Epithelial cell of proximal tubule (primary cell): ENCODE measurements at places on chromosomes 4 and X.

DNA sequence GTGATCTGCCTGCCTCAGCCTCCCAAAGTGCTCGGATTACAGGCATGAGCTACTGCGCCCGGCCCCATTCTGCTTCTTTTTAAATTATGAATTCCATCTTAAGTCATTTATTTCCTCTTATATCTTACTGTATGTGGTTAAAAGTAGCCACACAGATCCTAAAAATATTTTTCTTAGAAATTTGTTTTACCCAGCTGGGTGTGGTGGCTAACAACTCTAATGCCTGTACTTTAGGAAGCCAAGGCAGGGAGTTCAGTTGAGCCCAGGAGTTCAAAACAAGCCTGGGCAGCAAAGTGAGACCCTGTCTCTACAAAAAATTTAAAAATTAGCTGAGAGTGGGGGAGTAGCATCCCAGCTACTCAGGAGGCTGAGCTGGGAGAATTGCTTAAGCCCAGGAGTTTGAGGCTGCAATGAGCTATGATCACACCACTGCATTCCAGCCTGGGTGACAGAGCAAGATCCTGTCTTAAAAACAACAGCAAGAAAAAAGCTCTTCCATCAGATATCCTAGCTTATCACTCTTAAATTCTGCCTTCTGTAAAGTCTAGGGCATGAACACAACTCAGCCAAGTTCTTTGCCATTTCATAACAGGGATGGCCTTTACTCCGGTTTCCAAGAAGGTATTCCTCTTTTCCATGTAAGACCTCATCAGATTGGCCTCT, 15.1 kb upstream of the AFF1 start:
- DNase-seq, result no peak

- DNase-seq, result no peak
Observed at GRCh38 chr4:1979477-1980196, 29.1 kb downstream of the NELFA start.

DNA sequence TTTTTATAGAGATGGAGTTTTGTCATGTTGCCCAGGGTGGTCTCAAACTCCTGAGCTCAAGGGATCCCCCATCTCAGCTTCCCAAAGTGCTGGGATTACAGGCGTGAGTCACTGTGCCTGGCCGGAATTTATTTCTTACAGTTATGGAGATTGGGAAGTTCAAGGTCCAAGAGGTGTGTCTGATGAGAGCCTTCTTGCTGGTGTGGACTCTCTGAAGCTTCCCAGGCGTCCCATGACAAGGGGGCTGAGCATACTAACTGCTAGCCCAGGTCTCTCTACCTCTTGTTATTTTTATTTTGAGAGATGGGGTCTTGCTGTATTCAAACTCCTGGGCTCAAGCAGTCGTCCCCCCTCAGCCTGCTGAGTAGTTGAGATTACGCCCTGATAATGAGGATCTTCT, 2.9 kb upstream of the NSD2 start:
- no peak for DNase-seq

GRCh38 chr4:149166876-149167275, 648.8 kb downstream of the IQCM start:
- no peak for DNase-seq
